ENCODE measurements at places on chromosomes 16 and 17. TPM values are rescaled to one million over a fixed set of nuclear protein-coding genes. Genes with fewer than 3 reads are reported as not detected.

GRCh38 chr17:55426851-55427586 is 5.4 kb upstream of the MMD start:
- no peak for DNase-seq

GRCh38 chr16:4411684-4412083 is 4.7 kb downstream of the CORO7 start:
- DNase-seq = no peak

DNA sequence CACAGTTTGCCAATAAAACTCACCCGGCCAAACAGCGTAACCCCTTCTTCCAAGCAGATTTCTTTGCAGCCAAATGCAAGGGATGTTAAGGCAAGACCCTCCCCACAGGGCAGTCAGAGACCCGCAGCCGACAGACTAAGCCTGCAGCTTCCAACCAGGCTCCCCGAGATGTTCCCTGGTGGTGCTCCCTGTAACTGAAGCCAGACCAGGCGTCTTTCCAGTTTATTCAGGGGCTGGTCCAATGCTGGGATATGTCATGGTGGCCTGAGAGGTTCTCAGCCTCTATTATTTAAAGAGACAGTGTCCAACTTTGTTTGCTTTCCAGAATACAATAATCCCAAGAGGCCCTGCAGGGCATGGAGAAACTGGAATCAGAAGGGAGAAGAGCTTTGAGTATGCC is at the start of gene PMP22:
Gene PMP22 (minus strand): TSS at position 196 of the 400 bp plus-strand sequence. CDS start 4,599 bp downstream, outside the sequence.
- DNase-seq = no peak

GRCh38 chr16:50059669-50060068 is 6.1 kb upstream of the HEATR3 start:
- no peak for DNase-seq

Gene CEP112
- 1.7 TPM for total RNA-seq

Gene RHBDF1
- total RNA-seq = not detected
